Breast epithelium (tissue), 4 donors: ENCODE measurements at places on chromosomes 5 and 9.
A peak's percentile ranks its signal among the peaks of the same experiment; 100 is the strongest.

GRCh38 chr9:120852240-120853010, 9.7 kb upstream of the PSMD5 start:
- no peak for DNase-seq

DNA sequence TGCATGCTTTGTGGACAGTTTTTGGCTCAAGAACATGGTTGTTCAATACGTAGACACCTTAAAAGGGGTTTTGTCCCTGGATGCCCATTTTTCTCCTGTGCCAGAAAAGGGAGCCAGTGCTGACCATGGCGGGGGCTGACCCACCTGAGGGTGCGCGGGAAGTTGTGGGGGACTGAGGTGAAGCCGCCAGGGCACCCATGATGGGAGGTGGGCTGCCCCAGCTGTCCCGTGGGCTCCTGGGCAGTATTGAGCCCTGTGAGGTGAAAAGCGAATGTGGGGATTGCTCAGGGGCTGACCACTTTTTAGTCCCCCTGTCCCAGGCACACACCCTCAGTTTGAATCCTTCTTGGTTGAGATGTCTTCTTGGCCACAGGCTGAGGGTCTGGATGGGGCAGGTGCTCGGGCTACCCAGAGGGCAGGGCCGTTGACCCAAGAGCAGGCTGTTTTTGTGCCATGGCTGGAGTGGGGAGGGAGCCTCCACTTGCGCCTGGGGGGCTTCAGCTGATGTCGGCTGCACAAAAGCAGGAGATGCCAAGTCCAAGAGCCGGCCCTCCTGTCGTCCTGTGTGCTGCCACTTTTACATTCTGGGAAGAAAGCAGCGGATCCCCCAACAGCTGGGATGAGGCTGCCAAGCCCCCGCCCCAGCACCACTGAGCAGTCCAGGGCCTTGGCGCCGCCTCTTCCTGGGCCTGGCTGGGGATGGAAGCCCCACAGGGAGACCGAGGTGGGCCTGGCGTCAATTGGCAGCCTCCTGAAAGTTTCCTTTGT, 120.1 kb downstream of the WNK2 start:
- peak; percentile 48 for DNase-seq

DNA sequence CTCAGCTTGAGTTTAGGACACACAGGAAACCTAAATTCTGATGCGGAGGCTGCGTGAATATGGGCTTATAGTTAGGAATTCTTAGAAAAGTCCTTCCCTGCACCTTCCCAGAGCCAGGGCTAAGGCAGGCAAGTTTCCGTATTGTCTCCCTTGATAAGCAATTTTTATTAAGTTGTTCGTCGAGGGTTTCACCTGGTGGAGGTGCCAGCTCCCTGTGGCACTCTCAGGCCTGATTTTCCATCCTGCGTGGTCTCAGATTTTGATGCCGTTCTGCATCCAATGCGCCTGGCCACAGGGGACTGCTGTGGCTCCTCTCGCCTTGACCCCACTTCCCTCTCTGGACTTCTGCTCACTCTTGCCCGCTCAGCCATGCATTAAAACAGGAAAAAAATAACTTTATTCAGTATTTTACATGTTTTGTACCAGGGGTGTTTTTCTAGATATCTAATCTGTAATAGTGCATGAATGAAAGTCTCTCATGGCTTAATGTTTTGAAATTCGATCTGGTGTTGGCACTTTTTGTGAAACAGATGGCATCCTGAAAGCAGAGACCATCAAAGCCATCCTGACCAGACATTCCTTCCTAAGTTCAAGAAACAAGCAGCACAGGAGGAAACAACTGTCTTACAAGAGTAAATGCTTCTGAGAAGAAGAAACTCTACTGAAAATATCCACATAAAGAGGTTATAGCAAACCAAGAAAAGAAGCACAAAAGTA, 50.7 kb downstream of the TRIP13 start:
- no peak for DNase-seq

DNA sequence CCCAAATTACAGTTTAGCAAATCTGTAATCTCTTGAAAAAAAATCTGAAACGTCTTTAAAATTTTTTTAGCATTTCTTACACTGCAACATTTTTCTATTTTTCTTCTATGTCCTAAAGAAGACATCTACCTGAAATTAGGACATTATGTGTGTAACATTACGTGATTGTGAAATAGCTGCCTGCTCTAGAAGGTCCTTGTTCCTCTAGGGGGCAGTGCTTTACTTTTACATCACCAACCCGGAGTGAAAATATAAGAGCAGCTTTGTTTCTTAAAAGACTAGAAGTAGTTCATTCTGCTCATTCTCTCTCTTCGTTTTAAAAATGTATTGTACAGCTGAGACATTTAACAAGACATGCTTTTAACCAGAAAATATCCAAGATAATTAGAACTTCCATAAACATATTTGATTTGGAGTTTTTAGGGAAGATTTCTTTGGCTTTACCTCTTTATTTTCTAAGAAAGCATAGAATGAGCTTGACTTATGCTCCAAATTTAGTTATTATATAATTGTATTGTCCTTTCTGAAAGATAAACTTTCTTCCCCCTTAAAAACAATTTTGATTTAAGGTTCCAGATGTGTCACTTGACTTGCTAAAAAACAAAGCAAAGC, 48.1 kb upstream of the RIOK2 start:
- peak; percentile 37 for DNase-seq
